ENCODE measurements at places on chromosomes 2 and 18. TPM values are rescaled to one million over a fixed set of nuclear protein-coding genes. Genes with fewer than 3 reads are reported as not detected.

Gene DUSP19
- 4.6 TPM for total RNA-seq

Gene STAM2
- total RNA-seq = 40.3 TPM

Gene RAB11FIP5
- total RNA-seq = 52.2 TPM

Gene ANKRD29
- 4.9 TPM for total RNA-seq

Gene DSC3
- under 0.01 TPM for total RNA-seq

Gene PLGLB1
- total RNA-seq = 0.26 TPM

Gene RAPGEF4
- total RNA-seq = 2.2 TPM

Gene UNC50
- 51.3 TPM for total RNA-seq

Gene CPSF3
- 52.5 TPM for total RNA-seq

Gene FAM110C
- total RNA-seq = under 0.01 TPM

Gene TUBA4B
- total RNA-seq = not detected

Gene CD226
- 0.53 TPM for total RNA-seq

Gene DUSP11
- 24.6 TPM for total RNA-seq

Gene LOXHD1
- not detected for total RNA-seq

Gene GATA6
- 29.3 TPM for total RNA-seq

Gene INPP5D
- total RNA-seq = 0.56 TPM

Gene PROM2
- 0.19 TPM for total RNA-seq

Gene PJVK
- total RNA-seq = 1.5 TPM

Gene BCL2
- total RNA-seq = 1.6 TPM

Gene GTF2A1L
- total RNA-seq = 3.5 TPM

Gene ERICH2
- total RNA-seq = not detected

Gene SLC66A3
- 42.8 TPM for total RNA-seq

Gene DNAH7
- 1.2 TPM for total RNA-seq

Gene CD302
- total RNA-seq = 9.0 TPM

Gene ARHGAP15
- not detected for total RNA-seq

Gene SEMA4C
- 16.0 TPM for total RNA-seq

Gene WDR12
- total RNA-seq = 27.6 TPM

All from aortic smooth muscle cell (primary cell).